ENCODE measurements at places on chromosomes 2 and 18. TPM values are rescaled to one million over a fixed set of nuclear protein-coding genes. Genes with fewer than 3 reads are reported as not detected.
A peak's percentile ranks its signal among the peaks of the same experiment; 100 is the strongest.

DNA sequence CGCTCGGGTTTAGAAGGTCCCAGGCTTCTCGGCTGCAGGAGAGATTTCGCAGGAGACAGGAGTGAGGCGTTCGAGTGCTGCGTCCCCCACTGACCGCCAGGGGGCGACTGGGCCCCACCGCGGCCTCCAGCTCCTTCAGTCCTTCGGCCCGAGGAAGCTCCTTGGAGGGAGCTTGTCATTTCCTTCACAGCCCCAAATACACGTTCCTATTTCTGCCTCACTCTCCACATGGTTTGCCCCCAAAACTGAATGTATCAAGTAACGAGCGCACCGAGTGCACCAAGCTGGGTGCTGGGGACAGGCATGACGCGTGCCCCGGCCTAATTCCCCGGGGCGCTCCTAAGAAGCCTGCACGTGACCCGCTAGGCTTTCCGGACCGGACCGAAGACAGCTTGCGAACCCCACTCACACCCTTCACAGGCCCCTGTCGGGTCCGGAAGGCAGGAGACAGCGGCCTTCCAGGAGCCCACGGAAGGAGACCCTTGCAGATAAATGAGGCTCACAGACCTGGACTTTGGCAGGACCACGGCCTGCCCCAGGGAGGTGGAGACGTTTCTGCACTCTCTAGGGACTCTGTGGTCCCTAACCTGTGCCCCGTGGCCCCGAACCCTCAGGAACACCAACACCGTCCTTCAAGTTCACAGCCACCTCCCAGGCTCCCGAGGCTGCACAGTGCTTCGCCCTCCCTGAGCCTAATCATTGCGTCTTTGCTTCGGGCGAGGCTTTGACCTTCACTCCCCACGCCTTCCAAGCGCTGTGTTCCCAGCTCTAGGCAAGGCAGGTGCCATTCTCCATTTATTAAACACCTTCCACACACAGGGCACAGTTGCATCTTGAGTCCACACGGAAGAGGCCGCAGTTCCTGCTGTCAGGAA lies 13.0 kb upstream of the FAHD2A start:
- DNase-seq, result peak; percentile 21

DNA sequence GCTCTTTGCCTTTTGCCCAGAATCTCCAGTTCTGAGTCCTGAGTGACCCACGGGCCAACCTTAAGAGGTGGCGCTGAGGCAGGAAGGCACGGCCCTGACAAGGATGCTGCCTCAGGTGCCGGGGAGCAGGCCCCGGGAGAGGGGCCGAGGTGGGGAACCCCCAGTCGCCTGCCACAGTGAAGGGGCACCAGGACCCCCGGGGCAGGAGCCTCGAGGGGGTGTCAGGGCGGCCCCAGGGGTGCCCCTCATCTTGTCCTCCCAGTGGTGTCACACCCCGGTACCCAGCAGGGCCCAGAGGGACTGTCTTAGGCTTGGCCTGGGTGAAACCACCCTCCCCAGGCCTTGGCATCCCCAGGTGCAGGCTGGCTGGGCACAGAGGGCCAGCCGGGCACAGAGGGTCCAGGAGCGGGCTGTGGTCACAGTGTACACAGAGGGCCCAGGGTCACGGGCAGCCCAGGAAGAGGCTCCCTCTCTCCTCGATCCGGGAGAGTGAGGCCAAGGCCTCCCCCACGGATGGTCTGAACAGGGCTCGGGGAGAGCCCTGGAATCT lies 1.0 kb downstream of the PDCD1 start:
- DNase-seq, result no peak

DNA sequence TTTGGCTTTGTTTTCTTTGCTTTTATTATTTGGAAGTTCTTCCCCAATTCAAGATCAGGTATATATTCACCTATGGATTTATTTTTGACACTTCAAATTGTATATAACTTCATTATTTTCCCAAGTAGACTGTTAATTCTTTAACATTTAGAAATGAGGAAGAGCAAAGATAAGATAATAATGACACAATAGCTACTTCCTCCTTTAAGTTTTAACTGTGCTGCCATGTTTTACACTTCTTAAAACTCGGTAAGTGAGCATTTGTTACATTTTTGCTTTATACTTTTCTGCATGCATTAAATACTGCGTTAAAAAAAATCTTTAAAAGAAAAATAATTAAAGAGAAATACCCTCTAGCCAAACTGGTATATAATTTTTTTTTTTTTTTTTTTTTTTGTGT lies 32.5 kb downstream of the SLC66A3 start:
- DNase-seq, result no peak

DNA sequence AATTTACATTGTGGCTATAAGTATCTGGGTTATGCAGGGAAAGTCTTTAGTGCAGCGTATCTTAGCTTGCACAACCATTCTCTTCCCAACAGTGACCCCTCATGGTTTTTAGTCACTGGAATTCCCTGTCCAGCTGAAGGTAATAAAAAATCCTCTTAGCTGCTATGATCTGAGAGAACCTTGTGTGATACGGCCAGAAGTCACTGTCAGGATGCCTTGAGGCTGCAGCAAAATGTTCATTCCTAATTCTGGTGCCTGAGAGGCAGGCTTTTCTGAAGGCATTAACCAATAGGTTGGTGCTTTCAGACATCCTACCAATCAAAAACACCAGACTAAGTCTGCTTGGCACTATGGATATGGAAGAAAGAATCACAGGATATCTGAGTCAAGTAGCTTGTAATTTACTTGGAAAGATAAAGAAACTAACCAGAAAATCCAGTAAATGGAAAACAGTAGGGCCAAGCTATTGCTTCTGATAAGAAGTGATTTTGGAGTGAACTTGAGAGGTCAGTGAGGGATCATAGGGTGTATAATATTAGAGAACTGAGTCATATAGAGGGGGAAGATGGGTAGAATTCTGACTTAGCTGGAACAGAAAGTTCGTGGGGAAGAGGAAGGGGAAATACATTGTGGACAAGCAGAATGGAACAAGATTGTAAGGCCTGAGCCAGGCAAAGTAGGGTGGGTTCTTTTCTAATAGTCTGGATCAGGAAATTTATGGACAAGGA lies 89.0 kb upstream of the SLC14A2 start:
- no peak for DNase-seq

Gene KRTCAP3
- 8.1 TPM for polyA plus RNA-seq

Gene FAM117B
- polyA plus RNA-seq, result 29.0 TPM
